Stimulated activated CD4-positive, alpha-beta T cell treated with anti-CD3 and anti-CD28 coated beads, Interleukin-4, amount 100 ng/mL, for 24 hours (primary cell): ENCODE measurements at places on chromosomes 6 and 20.

GRCh38 chr6:1789092-1789491 lies 179.4 kb downstream of the FOXC1 start:
- no peak for DNase-seq

GRCh38 chr6:117974914-117975627 lies 68.0 kb downstream of the SLC35F1 start:
- DNase-seq: no peak

DNA sequence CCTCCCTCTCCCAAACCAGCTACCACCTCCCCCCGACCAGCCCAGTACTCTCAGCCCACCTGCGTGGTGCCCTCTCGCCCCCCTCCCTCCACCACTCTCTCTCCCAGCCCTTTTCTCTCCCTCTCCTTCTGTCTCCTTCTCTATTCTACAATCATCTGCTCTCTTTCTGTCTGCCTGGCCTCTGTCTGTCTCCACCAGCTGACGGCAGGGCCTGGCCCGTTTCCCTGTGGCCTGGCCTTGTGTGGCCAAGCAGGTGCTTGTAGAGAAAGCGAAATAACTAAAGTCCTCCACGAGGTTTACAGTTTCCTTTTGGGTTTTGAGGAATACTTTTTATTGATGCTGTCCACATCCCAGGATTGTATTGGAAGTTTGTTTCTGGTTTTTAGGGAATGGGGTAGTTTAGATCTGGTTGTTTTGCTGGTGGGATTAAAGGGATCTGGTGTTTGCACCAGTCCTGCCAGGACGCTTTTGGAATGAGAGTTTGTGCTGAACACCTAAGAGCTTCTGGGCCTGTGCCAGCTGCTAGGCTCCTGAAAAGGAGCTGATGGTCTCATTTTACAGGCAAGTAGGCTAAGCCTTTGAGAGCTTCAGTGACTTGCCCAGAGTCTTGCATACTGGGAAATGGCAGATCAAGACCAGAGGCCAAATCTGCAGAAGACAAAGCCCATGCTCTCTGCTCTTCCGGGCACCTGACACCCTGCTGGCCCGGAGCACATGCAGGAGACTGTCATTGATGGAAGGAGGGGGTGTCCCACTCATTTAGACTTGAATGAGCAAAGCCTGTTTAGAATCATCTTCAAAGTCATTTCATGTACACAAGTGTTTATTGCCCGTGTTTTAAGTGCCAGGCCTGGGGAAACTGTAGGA lies 161.7 kb downstream of the SYCP2 start:
- DNase-seq: no peak

- no peak for DNase-seq
These were observed 445 bp downstream of the RAB32 start for GRCh38 chr6:146543940-146544615.

GRCh38 chr6:3746696-3747095 lies 4.8 kb downstream of the PXDC1 start:
- DNase-seq: no peak

DNA sequence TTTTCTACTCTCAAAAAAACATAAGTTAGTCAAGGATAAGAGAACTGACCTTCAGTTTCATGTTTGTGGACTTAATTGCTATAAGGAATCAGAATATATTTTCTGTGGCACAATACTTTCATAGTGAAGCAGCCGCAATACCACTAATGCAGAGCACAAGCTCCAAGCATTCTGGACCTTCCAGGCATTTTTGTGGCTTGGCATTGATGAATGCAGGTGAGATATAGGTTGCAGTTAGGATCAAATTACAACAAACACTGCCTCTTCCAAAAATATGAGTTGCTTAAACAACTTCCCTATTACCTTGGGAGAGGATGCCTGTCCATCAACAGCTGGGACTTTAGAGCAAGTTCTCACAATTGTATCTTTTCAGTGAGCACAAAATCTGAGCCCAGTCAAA lies 162.8 kb upstream of the RSPO3 start:
- DNase-seq: no peak

- DNase-seq: no peak
These were observed 168.8 kb downstream of the TMEM200A start for GRCh38 chr6:130534627-130535026.

- no peak for DNase-seq
These were observed 129.6 kb downstream of the CD24 start for GRCh38 chr6:106844930-106845329.

DNA sequence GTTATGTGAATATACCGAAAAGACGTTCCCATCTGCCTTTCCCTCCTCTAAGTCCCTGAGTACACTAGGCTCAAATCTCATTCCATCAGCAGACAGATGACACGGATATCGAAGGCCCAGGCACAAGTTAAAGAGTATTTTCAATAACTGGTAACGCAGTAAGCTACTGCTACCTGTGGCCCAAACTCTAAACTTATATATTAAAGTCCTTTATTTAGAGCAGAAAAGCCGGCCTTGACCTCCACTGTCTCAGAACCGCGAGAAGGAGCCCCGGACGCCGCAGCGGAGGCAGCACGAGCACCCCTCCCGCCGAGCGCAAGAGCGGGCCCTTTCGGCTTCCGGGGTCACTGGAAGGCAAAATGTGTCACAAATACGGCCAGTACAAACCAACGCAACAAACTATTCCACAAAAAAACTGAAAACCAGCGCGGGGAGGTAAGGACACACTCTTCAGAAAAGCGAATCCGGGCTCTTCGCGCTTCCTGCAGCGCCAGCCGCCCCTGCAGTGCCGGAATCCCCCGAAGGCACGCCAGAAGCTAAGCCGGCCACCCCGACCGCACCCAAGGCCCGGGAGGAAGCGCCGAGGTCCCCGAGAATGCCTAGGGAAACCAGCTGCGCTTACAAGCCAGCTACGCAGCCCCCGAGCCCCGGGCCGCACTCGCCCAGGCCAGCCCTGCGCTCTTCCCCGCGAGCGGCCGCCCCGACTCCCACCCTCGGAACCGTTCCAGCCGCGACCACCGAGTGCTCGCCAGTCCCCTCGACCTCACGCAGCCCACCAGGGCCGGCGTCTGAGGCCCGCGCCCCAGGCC lies 681 bp downstream of the DIDO1 start:
- peak; percentile 49 for DNase-seq

DNA sequence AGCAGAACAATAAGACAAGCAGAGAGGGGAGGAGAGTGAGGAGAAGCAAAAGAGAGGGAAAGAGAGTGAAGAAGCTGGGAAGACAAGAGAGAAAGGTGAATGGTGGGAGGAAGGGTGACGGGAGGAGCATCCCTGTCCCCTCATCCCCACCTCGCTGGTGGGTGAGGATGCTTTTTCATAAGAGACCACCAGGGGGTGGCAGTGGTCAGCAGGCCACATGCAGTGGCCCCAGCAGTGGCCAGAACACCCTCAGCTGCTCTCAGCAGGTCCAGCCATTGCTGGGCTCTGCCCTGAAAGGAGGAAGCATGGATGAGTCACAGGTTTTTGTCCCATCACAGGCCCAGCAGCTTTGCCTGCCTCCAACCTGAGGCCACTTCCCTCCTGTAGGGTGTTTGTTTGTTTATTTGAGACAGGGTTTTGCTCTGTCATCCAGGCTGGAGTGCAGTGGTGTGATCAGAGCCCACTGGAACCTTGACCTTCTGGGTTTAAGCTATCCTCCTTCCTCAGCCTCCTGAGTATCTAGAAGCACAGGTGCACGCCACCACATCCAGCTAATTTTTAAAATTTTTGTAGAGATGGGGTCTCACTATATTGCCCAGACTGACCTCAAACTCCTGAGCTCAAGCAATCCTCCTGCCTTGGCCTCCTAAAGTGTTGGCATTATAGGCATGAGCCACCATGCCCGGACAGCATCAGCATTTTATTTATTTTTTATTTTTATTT lies 24.0 kb downstream of the FGD2 start:
- peak; percentile 47 for DNase-seq

DNA sequence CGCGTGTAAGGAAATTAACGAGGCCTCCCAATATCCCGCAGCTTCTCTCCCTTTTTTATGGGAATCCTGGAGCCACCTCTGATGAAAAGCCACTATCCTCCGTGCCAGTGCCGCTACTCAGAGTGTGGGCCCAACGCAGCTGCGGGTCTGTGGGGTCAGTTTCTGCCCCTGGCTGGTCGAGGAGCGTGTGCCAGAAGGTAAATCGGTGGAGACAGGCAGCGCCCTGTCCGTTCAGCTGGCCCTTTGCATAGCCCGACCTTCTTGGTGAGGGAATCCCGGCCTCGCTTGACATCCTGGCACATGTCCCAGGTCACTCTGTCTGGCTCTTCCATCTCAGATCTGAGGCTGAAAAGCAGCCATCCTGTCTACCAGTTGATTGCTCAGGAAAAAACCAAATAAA lies 4.6 kb downstream of the THBS2 start:
- DNase-seq: no peak

DNA sequence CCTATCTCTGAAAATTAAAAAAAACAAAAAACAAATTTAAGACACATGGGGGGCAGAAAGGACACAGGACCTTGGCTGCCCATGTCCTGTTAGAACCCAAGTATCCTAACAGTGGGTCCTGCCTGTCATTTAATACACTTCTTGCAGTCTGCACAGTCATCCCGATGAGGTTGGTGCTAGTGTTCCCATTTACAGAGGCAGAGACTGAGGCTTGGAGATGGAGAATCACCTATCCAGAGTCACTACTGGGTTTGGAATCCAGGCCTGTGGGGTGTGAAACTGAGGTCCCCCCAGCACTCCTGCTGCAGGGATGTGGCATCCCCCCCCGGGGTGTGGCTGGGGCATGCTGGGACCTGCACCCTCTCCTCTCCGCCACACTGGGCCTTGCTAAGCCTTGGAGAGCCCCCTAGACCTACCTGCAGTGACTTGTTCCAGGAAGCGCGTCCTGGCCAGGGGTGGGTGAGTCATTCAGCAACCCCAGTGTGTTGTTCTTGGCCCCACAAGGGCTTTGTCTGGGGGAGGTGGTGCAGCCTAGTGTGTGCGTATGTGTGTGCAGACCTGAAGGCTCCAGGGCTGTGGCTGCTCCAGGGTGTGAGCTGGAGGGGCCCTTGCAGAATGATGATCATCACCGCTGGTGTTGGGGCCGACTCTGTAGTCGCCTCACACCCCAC lies 49.7 kb downstream of the BCAS4 start:
- DNase-seq: peak; percentile 31

DNA sequence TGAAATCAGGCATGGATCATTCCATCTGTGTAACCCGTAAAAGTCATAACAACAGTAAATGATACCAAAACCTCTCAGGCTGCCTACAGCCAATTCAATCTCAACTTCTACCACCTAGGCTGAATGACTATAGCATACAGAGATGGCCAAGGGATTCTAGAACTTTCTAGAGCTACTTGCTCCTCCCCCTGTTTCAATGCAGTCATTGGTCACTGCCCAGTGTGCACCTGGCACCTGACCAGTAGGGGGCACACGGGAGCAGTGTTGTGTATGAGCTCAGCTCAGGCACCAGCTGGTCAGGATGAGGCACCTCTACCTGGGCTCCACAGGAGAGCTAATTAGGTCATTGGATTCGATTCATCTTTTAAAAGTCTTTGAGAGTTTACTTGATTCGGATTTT lies 86.2 kb downstream of the PLEKHG1 start:
- peak; percentile 47 for DNase-seq

DNA sequence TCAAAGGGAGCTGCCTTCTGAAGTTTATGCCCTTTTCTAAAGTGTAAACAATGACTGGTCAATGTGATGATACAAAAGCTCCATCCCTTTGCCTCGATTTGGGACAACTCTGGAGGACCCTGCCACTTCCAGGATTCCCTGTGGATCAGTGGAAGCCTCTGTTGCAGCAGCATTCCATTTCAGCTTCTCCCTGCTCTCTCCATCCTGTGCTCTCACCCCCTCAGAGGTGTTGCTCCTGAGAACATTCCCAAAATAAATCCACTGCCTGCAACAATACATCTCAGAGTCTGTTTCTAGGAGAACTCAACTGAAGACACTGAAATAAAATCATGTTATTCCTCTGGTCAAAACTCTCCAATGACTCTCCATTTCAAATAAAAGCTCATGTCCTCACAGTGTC lies 263.6 kb downstream of the HACE1 start:
- no peak for DNase-seq
